ENCODE measurements at places on chromosomes 16 and 17.

- no peak for DNase-seq
Measured at GRCh38 chr16:3295783-3296182, 9.4 kb downstream of the TIGD7 start.

- no peak for DNase-seq
Measured at GRCh38 chr17:32141679-32142037, 644 bp upstream of the RHOT1 start.

DNA sequence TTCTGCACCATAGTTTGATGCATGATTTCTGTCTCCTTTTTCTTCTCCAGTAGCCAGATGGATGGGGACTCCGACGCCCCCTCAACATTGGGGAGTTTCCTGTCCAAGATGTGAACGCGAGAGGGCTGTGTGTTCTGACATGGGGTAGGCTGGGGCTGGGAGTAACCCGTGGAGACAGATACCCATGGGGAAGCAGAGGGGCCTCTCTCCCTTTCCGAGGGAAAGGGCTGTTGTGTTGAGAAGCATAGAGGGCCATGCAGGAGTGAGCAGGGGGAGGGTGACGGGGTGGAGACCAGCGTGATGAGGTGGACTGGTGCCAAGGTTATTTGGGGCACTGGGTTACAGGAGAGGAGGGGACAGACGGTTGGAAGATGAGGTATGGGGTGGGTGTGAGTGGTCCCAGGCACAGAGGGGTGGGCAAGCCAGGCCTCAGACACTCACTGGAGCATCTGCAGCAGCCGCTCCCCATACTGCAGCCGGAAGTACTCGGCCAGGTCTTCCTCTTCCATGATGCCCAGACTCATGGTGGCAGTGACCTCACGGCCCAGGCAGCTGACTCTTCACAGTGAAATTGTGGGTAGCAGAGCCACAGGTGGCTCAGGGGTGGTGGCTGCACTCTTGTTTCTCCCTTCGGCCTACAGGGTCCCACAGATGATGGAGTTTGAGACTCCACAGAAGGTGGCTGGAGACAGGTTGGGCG is 400 bp downstream of the CCDC42 start:
- DNase-seq: no peak

DNA sequence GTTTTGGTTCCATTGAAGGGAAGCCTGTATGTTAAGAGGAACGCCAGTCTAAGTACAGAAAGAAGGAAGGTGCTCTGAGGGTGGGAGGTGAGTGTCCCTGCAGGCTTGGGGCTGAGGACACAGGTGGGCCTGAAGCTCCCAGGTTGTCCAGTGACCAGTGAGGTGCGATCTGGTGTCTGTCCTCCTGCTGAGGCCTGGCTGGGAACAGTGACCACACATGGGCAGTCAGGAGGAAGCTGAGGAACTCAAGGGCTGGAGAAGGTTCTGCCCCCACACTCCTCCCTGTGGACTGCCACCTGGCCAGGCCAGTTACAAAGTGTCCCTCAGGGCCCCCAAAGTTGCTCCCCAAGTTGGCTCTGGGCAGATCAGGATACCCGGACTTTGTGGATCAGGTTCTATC is 102.1 kb downstream of the N4BP1 start:
- no peak for DNase-seq

DNA sequence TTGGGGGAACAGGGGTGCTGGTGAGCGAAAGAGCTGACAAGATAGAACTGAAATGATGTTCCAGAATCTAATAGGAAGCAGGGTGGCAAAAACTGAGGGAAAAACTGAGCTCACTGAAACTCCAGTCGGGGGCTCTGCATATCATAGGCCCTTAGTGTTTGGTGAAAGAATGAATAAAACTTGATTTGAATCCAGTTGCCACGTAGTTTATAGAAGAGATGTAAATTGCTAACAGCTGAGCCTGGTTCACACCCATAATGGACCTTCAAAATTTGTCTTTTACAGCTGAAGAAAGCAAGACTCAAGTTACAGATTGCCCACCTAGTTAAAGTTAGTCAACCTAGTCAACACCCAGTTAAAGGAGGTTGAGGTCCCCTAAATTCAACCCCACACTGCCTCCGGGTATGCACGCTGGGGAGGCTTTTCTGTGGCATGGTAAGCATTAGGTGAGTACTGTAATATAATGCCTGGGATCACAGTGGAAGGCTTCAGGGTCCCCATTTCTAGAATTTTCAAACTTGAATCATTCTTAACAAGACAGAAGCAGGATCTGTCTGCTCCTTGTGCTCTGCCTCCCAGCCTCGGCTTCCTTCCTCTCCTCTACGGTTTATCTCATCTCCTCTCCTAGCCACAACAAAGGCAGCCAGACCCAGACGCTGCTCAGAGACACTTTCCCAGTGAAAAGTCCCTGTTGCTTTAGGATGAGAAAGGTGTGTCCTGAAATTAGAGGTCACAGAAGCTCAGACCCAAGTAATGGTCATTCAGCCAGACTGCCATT is 26.9 kb upstream of the SUPT4H1 start:
- no peak for DNase-seq

DNA sequence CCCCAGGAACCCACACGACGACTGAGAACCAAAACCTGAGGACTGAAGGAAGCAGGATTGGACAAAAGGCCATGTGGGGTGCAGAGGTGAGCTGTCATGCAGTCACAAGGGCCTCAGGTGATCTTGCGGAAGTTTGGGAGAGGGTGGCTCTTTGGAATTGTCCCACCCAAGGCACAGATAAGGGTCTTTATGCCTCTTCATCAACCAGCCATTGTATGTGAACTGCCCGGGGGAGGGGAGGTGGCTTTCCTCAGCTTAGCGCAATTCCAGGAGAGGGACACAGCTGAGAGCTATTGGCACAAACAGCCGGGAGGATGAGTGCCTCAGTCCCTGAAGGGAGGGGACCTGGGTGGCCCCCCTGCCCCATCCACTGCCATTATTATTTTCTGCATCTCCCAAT is 55.1 kb upstream of the PHOSPHO1 start:
- DNase-seq: no peak

GRCh38 chr16:9578459-9578858 is 487.0 kb downstream of the HAPSTR1 start:
- DNase-seq: no peak

DNA sequence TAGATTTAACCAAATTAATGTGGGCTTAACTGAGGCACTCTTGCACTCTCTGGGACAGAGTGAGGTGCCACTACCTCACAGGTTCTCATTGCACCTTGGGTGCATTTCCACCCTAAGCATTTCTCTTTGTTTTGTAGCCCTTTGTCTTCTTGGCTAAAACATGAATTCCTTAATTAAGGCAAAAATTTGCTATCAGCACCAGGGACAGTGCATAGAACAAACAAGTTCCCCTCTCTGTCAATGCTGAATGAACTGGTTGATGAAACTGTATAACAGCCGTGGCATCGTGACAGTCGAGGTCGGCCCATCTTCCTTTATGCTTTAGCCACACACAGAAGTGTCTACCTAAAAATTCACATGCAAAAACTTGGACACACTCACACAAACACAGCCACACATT is 74.8 kb downstream of the HS3ST2 start:
- DNase-seq: no peak
